ENCODE measurements at places on chromosomes 7 and 10.

- no peak for DNase-seq
Observed at GRCh38 chr10:91616137-91616536, 16.7 kb downstream of the PPP1R3C start.

GRCh38 chr10:69333205-69333604, 54.9 kb downstream of the HK1 start:
- no peak for DNase-seq

GRCh38 chr10:30763918-30764317, 134.4 kb upstream of the LYZL2 start:
- no peak for DNase-seq

- no peak for DNase-seq
Observed at GRCh38 chr10:103609231-103610082, 116.0 kb downstream of the NEURL1 start.

GRCh38 chr10:124347956-124348355, 70.8 kb downstream of the OAT start:
- peak; percentile 16 for DNase-seq

DNA sequence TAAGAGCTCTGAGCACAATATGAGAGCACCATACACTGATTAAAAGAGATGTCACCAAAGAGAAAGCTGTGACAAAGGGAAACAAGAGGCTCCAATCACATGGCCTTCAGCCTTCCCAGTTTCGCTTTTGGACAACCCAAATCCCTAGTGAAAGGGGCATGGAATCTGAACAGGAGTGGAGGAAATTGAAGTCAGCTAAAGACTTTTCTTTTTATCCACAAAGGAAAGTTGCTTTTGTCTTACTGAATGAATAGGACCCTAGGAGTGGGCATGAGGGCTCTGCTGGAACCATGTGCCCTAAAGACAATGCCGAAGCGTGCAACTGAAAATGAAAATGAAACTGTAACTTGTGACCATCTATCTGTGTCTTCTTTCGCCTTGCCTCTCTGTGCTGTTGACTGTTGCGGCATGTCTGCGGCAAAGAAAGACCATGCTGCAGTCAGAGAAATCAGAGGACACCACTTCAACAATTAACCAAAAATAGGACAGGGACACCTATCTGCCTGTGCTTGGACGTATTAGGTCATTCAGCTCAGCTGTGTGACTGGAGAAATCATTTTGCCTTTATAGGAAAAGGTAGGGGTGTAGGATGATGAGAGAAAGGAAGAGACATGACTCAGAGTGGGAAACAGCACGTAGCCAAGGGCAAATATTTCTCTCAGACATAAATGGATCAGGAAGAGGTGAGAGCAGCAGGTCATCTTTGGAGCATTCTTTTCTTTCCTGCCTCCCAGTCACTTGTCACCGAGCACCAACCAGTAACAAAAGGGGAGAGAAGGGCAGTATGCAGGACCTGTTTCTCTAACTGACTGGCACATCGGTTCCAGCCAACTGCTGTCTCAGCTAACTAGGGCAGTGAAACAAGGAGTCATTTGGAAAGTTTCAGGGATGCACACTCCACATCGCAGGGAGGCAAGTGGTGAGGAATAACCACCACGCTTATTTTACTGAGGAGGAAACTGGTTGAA, 12.3 kb downstream of the CAV2 start:
- no peak for DNase-seq

- no peak for DNase-seq
Observed at GRCh38 chr7:37269711-37270508, 178.8 kb downstream of the ELMO1 start.

DNA sequence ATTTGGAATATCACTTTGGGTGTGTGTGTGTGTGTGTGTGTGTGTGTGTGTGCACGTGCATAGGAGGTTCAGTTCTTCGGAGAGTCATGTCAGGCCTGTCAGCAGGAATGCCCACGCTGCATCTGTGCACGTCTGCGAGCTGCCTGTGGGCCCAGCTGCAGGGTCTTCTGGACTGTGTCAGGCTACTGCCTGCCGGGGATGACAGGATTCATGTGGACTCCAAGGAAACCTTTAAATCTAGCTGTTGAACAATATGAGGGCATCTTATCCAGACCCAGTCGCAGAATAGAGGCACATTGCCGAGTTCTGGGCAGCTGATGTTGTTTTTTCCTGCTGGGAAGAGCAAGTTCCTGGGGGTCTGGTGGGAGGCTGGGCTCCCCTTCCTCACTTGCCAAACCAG, 19.0 kb downstream of the AQP1 start:
- no peak for DNase-seq

GRCh38 chr10:121248266-121248665, 350.0 kb downstream of the FGFR2 start:
- no peak for DNase-seq

DNA sequence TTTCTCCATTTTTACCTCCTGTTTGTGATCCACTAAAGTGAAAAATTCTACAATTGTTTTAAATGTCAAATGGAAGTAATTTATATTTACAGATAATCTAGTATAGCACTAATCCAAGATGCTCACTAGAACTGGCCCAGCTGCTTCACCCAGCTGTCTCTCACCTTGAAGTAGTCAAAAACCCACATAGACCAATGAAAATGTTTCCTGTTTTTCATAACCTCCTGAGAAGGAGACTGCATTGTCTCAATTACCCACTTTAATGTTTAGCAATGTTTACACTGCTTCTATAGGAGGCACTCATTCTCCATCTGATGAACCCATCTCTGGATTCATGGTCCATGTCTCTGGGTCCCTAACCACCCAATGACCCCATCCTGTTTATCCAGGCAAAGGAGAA, 56.1 kb upstream of the ADO start:
- no peak for DNase-seq

- DNase-seq = no peak
Observed at GRCh38 chr7:73704640-73705550, 14.6 kb downstream of the STX1A start.

DNA sequence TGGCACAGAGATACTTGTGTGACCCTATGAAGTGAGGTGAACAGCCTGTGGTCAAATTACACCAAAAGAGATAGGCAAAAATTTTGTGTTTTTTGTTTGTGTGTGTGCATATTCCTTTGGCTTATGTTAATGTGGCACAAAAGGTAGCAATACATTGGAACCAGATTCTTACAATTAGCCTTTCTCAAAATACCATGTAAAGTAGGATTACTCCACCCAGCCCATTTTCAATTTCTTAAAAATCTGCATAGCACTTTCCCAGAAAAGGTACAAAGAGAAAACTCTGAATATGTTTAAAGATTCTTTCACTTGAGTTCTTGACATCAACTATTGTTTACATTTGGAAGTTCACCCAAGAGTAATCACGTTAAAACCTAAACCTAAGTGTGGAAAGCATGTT, 157.3 kb upstream of the YAE1 start:
- DNase-seq = no peak

GRCh38 chr7:12569673-12570072, 847 bp upstream of the SCIN start:
- no peak for DNase-seq

DNA sequence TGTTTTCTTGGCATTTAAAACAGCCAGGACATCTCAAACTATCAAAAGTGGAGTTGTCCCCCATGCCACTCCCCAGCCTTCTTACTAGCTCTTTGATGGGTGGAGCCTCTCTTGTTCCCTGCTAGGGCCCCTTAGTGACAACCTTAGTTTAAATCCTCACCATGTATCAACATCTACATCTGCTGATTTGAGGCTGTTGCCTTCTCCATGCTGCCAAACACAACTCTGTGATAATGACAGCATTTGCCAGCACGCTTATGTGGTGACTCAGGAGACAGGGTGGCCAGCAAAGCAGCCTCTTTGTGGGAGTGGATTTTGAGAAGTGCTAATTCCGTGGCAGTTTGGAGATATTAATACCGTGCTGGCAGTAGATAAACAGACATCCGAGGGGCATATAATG, 145.4 kb downstream of the LRRC4 start:
- DNase-seq = no peak

DNA sequence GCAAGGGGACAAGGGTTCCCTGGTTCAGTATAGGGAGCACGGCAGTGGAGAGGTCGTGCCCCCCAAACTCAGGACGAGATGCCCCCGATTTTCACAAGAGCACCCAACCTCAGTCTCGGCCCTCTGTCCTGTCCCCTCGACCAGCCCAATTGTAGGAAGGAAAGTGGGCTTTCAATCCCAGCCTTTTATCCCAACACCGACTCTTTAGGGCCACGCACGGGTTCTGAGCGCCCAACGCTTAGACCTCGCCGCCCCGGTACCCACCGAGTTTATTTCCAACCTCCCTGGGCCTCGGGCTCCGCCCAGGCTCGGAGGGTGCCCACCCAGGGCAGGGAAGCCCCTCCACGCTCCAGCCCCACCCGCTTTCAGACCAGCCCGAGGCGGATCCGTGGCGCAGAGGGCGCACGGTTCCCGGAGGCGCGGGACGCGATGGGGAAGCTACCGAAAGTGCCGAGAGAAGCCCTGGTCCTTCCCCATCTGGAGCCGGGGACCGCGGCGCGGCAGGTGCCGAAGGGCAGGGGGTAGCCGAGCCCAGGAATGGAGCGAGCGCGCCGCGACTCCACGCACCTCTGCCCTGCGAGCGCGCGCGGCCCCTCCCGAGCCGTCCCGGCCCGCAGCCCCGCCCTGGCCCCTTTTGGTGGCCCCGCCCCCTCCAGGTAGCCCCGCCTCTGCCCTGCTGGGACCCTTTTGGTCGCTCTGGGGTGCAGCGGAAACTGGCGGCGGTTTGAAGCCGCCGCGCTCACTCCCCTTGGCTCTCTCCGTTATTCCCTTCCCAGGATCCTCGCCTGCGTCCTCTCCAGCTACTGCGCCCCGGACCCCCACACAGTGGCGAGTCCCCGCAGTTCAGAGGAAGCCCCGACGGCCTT, 20.4 kb downstream of the GRID2IP start:
- DNase-seq = no peak

GRCh38 chr7:54345746-54346145, 196.4 kb upstream of the VSTM2A start:
- DNase-seq = no peak

DNA sequence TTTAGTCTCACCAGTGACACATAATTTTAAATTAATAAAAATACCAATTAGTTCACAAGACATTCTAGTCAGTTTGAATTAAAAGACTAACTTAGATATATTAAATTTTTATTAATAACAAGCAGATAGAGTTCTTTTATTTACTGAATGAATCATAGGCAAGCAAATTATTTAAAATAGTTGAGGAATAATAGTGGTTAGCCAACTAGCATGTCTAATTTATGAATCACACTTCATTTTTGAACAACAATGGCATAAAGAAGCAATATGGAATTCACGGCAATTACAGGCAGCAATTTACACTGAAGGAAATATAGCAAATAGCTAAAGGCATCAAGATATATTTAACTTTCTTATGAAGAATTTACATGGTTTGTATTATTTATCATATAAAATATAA, 187.0 kb upstream of the SLC26A5 start:
- DNase-seq = no peak

DNA sequence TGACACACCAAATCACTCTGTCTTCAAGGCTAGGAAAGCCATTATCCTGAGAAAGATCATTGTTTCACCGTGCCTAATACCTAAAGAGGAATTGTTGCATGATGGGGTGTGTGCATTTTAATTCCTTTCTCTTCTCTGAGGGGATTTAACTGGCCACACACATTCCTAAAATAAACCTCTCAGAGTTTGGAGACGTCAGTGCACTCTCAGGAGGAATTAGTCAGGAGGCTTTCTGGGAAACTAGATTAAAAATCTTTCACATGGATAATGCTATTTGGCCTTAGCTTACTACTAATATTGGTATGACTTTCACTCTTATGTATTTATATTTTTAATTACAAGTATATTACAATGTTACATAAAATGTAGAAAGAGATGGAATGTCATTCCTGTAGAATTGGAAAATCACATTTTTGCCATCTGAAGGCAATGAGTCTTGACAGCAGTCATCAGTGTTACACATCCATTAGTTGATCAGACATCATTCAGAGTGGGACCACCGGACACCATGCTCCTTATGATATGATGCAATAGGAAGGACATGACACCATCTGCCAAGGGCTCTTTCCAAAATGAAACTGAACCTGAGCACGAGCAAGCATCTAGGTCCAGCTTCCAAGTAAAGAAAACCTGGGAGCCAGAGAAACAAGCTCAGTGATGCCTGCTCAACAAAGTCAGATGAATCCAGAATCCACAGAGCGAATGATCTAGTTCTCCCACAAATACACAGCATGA, 43.1 kb upstream of the TMEM273 start:
- no peak for DNase-seq

GRCh38 chr7:17020250-17020649, 138.5 kb upstream of the AGR3 start:
- no peak for DNase-seq

DNA sequence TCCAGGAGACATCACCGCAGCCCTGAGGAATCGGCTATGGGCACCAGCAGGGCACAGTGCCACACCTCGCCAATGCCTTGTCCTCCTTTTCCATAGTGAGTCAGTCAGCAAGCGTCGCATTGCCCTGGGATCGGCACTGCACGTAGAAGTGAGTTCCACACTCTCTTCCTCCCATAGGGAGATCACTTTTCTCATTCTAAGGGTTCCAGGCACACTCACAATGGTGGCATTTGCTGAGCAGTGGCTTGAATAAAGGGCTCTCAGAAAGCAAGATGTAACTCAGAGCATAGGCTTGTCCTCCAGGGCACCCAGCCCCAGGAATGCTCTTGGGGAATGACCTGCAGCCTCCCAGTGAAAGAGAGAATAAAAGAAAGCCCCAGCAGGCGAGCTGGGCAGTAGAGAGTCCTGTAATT, 1.1 kb upstream of the VIM start:
- no peak for DNase-seq

GRCh38 chr7:138756591-138757242, 41.1 kb upstream of the TMEM213 start:
- DNase-seq = no peak

DNA sequence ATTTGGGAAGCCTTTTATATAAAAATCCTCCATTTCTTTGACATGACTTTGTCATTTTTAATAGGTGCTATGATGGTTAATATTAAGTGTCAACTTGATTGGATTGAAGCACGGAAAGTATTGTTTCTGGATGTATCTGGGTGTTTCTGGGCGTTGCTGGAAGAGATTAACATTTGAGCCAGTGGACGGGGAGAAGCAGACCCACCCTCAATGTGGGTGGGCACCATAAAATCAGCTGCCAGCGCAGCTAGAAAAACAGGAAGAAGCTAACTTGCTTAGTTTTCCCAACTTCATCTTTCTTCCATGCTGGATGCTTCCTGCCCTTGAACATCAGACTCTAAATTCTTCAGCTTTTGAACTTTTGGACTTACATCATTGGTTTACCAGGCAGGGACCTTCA, 1003.0 kb downstream of the SORCS3 start:
- DNase-seq = no peak

- DNase-seq = no peak
Observed at GRCh38 chr7:2096692-2097387, 135.9 kb downstream of the MAD1L1 start.

DNA sequence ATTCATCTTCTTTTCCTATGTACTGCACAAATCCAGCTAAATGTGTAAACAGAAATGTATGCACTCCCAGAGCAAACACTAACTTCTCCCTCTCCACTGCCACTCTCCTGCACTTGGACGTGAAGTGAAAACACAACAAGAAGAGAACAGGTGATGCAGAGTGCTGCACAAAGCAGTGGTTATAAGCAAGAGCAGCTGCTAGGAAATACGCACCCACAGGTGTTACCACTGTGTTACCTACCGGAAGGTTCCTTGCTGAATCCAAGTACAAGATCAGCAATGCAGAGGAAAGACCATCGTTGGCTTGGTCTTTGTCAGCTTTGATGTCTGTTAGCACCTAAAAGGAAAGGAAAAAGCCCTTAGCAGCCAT, 54.6 kb upstream of the NCAPG2 start:
- DNase-seq = no peak
